NCI-H69 (cell line): ENCODE measurements at places on chromosomes 3 and 15.

DNA sequence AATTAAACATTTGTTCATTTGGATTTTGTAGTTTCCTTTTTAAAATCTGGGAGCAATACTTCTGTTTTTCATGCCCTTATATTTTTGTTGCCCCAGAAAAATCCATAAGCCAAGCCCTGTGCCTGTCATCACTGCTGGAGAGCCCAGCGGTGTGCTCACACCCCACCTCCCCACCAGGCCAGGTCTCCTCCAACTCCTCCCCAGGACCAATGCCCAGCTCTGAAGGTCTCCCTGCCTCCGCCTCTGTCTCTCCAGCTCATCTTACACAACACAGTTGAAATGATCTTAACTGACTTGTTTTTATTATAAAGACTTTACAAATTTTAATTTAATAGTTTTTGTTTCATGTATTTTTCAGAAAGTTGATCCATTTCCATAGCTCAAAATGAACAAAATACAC, 66.4 kb downstream of the RHCG start:
- peak; percentile 47 for DNase-seq

DNA sequence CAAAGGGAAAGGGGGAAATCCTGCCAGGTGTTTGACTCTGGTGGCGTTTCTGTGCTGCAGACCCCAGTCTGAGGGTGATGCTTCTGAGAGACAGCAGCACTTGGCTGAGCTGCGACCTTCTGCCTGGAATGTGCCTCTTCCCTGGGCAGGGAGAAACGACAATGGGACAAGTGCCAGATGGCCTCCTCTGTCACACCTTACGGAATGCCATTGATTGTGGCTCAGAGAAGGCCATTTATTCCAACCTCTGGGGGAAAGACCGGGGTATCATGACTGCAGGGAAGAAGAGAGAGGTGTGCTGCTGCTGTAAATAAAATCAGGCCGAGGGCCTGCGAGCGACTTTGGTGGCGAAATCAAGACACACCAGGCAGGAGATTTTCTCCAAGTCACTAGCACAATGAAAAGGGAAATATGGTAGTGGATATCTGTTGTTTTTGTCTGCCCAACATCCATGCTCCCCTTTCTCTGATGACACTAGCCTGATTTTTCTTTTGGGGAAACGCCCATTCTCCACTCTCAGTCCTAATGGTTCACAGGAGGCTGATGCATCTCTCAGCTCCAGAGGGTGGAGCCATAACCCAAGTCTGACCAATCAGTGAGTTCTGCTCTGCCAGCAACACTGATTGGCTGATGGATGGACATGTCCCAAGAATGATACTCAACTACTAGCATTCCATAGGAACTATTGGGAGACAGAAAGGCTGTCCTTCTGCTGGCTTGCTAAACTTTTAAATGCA, 336.1 kb downstream of the FOXP1 start:
- DNase-seq, result peak; percentile 88

DNA sequence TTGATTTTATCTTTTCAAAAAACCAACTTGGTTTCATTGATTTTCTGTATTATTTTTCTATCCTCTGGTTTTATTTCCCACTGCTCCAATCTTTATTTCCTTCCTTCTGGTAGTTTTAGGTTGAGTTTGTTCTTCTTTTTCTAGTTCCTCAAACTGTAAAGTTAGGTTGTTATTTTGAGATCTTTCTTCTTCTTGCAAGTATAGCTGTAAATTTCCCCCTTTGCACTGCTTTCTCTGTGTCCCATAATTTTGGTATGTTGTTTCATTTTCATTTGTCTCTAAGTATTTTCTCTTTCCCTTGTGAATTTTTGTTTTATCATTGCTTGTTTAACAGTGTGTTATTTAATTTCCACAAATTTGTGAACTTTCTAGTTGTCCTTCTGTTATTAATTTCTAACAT, 120.0 kb downstream of the PLD1 start:
- no peak for DNase-seq

DNA sequence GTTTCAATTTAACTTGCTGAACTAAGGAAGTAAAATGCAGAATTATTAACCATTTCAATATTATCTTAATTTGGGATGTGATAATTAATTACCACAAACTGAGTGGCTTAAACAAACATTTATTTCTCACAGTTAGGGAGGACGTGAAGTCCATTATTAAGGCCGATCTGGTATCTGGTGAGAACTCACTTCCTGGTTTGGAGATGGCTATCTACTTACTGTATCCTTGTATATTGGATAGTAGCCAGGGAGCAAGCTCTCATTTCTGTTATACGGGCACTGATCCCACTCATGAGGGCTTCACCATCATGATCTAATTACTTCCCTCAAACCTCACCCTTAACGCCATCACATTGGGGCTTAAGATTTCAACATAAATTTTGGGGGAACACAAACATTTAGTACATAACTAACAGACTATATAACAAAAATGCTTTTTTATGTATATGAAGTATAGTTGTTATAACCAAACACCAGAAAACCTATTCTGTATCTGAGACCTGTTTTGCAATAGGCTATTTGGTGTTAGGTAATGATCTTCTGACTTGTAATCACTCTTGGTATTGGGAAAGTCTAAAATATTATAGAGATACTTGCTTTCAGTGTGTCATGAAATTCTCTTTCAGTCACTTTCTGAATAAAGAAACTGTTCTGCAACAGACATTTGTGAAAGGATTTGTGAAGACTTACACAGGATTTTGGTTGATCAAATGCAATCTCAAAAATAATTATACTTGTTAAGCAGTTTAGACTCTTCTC, 4.7 kb upstream of the KPNA4 start:
- peak; percentile 21 for DNase-seq

DNA sequence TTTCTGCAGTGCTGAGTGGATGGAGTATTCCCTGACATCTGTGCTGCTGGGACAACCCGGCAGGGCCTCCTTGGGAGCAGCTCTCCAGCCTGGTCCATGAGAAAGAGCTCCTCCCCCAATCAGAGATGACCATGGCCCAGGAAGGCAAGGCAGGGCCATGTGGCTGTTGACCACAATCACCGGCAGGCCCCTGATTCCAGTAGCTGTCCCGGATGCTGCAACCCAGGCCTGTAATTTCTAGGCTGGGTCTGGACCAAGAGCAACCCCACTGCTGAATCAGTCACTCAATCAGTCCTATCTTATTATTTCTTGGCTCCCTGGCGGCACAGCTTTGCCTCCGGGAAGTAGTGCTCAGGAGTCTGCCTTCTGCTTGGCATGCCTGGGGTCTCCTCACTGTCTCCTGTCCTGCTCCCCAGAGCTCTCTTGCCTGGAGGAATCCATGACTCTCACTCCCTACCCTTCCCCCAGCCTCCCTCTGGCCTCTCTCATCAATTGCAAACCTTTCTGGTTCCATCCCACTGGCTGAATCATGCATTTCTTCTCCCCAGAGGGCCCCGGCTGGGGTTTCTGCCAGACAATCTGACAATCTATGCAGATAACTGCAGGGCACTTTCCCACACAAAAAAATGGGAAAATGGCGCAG, 32.6 kb upstream of the ITGA11 start:
- DNase-seq, result no peak

DNA sequence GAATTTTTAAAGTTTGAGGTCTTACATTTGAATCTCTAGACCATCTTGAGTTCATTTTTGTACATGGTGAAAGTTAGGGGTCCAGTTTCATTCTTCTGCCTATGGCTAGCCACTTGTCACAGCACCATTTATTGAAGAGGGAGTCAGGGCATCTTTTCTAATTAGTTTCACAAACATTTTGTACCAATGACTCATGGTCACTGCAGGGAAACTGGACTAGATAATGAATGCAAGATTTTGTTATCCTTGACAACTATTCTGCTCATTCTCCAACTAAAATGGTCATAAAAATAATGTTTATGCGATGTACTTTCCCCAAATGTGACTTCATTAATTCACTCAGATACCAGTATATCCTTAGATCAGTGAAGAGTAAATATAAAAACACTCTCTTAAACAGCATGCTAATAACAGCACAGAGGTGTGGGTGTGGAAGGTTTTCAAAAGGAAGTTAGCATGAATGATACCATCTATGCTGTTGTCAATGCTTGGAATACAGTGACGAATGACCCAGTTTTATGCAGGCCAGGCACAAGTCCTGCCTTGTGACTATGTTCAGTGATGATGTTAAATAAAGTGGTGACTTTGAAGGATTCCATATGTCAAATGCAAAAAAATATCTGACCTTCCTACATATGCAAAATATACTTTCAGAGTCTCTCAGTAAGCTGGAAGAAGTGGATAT, 314.9 kb upstream of the TMCO5A start:
- no peak for DNase-seq

DNA sequence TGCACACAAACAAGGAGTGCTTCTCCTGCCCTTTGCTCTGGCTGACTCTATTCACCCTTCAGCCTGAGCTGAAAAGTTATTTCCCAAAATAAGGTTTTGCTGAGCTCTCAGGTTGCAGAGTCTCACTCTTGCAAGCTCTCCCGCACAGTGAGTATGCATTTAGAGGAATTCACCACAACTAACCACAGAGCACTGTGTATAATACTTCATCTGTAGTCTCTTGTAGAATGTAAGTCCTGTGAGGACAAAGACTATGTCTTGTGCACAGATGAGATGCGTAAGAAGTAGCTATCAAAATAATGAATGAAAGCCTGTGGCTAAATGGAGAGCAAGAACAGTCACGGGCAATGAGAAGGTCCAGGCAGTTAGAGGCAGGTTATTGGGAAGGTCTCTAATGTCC, 156.5 kb upstream of the SLCO3A1 start:
- no peak for DNase-seq

DNA sequence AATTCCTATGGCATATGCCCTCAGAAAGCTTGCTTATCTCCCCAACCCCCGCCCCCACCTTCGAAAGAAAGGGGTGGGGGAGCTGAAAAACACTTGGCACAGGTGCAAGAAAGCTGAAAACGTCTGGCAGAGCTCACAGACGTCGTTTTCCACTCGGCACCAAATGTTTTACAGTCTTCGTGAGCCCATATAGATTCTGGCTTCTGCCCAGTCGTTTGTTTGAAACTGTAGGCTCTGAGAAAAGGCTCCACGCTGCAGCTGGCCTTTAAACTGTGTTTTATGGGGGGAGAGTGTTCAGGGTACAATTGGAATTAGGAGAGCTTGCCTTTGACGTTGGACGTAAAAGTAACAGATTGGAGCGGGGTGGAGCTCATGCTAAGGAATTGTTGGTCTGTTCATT, 130.3 kb downstream of the MDFIC2 start:
- DNase-seq, result no peak

DNA sequence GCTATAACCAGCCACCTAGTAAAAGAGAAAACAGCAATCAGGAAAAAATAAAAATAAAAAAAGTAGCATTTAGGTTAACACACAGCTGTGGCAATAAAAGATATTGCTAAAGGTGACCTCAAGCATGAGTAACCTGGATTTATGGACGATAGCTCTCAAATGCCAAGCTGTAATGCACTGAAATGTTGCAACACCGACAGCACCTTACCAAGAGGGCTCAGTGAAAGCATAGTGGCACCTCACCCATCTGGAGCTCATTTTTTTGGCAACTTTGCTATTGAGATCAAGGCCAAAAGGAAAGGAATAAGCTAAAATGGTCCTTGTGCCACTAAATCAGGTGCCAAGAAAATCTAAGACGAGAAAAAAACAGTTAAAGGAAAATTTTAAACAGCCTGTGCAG, 2.5 kb downstream of the HACD2 start:
- peak; percentile 0 for DNase-seq

DNA sequence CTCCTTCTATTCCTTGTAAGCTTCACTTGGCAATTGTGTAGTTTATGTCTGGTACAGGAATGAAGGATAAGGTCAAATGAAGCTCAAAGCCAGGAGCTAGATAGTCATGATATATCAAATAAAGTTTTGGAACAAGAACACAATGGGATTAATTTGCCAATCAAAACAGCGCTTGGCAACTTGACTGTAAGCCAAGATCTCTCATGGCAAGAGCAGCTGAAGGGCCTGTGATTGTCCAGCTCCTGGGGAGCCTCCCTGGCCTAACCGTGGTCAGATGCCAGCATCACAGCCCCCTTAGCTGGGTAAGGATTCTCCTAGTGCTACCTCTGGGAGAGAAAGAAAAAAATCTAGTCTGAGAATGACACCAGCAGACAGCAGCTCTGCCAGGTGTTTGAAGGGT, 97.2 kb downstream of the LIPC start:
- DNase-seq, result no peak

GRCh38 chr15:82810890-82811426, 1.5 kb downstream of the WHAMM start:
- no peak for DNase-seq

DNA sequence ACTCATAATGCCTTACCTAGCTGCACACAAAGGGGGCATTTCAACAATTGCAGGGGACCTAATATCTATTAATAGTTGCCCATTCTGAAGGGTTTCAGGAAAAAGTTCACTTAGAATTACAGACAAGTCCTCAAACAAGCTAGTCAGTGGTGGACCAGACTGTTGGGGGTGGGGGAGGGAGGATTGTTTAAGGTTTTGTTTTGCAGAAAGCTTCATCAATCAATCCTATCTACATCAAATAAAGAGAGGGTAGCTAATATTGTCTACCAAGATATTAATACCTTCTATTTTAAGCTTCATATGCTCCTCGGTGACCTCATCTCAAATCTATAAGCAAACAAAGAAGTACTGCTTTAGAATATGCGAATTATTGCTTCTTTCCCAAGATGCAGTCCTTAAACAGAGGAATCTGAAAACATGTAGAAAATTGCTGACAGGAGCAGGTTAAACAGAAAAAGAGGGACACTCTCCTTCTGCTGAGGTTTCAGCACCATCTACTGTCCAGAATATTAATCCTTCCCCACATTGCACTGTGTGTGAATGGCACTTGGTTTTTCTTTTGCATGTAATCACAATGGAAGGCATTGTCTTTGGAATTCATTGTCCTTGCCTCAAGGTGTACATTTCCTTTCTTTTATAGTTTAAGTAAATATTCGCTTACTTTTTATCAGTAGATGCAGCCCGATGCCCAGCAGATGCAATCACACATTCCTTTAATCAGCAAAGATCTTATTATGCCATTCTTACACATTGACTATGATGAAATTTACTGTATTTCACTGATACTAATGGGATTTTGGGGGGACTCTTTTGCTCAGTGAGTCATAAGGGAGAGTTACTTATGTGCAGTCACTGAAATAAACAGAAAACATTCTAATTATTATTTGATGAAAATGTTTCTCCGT, 94.7 kb downstream of the IL5RA start:
- DNase-seq, result peak; percentile 69

GRCh38 chr15:40470423-40471104, at the start of gene CHST14:
Gene CHST14 (plus strand): TSS chr15:40470984. CDS start chr15:40471214, 230 bp downstream.
- DNase-seq, result peak; percentile 86
